ENCODE measurements at places on chromosomes 16 and 17.

DNA sequence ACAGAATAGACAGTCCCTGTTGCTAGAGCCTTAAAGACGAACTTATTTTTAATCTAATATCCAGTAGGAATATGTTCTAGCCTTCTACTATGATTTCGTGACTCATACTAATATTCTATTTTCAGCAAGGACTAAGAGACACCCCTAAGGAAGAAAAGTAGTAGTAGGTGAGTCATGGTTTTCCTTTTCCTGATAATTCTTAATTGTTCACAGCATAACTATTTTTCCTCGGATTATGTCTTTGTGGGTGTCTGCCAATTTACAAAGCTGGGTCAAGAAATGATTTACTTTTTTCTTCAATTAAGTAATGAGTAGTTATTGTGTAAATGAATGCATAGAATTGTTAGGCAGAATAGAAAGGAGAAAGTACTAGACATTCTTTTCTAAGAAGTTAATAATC, 292.2 kb downstream of the TOX3 start:
- DNase-seq: no peak

GRCh38 chr16:89167425-89167941, 4.1 kb upstream of the CDH15 start:
- DNase-seq: peak; percentile 89

- peak; percentile 76 for DNase-seq
Observed at GRCh38 chr17:10226930-10227695, 28.7 kb upstream of the GAS7 start.

GRCh38 chr16:57699481-57699880, 4.9 kb downstream of the DRC7 start:
- DNase-seq: no peak

- DNase-seq: no peak
Observed at GRCh38 chr16:50244140-50244503, 22.2 kb upstream of the ADCY7 start.

- no peak for DNase-seq
Observed at GRCh38 chr16:85690469-85691064, 1.8 kb upstream of the GINS2 start.

- DNase-seq: no peak
Observed at GRCh38 chr17:78969865-78970264, 9.9 kb downstream of the LGALS3BP start.

DNA sequence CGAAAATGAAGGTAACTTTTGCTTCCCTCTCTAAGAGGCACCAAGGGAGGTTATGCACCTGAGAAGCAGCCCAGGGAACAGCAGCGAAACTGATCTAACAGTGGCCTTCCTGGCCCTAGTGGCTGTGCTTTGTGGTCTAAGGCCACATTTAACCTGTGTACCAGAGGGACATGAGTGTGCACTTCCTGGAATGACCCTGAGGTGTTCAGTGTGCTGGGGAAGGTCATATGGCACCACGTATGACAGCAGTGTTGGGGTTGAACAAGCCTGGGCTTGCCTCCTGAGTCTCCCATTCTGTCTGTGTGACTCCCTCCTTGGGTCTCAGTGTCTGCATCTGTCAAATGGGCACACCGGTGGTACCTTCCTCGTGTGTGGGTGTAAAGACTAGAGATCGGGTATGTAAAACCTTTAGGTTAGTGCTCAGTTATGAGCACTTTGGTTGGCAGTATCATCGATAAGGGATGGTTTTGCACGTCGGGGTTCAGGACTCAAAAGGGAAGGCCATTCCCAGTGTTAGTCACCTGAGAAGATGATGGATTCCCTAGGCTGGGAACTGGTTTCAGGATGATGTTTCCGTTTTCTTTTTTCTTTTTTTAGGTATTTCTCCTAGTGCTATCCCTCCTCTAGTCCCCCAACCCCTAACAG, 31.9 kb downstream of the PLCG2 start:
- no peak for DNase-seq

DNA sequence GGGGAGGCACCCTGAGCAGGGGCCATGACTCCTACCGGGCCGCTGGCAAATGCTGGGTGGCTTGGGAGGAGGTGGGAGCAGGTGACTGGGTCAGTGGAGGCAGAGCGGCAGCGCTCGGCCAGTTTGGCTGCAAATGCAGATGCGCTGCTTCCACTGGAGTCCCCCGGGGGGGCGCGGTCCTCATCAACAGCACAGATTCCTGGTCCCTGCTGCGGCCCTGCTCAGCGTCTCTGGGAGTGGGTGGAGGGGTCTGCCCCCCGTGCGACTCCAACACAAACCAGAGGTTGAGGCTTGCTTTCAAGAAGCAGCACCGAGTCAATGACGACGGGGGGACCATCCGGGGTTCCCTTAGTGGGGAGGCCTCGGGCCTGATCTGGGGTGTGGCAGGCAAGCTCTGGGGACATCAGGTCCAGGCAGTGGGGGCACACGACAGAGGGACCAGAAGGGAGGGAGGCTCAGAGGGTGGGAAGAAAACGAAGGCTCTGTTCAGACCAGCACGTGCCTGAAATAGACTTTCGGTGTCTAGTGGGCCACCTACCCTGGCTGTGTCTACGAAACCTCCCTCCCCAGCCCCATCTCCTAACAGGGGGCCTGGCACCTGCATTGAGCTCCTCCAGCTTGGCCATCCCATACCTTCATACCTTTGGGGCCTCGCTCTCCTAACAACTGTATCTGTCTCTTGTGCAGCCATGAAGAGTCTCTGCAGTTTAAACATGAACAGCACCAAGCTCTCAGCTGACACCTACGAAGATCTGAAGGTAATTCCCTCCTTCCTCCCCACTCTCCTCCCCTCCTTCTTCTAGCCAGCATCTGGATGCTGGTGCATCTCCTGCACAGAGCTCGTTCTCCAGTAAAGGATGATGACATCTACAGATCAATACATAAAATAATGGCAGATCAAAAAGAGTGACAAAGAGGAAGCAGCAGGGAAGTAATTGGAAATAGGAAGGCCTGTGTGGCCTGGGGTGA, 72.5 kb upstream of the PLCG2 start:
- no peak for DNase-seq

DNA sequence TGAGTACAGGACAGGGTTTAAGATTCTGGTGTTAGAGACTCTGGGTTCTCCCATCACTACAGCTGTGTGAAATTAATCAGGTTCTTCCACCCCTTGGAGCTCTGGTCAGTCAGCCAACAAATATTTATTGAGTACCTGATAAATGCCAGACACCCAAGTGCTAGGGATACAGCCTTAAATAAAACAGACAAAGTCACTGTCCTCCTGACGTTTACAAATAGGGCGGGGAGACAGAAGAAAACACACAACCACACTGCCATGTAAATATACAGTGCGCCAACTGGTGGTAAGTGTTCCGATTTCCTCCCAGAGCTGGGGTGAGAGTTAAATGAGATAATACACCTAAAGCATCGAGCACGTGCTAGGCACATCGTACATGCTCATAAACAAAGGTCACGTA, 121.0 kb downstream of the COPRS start:
- DNase-seq: no peak

DNA sequence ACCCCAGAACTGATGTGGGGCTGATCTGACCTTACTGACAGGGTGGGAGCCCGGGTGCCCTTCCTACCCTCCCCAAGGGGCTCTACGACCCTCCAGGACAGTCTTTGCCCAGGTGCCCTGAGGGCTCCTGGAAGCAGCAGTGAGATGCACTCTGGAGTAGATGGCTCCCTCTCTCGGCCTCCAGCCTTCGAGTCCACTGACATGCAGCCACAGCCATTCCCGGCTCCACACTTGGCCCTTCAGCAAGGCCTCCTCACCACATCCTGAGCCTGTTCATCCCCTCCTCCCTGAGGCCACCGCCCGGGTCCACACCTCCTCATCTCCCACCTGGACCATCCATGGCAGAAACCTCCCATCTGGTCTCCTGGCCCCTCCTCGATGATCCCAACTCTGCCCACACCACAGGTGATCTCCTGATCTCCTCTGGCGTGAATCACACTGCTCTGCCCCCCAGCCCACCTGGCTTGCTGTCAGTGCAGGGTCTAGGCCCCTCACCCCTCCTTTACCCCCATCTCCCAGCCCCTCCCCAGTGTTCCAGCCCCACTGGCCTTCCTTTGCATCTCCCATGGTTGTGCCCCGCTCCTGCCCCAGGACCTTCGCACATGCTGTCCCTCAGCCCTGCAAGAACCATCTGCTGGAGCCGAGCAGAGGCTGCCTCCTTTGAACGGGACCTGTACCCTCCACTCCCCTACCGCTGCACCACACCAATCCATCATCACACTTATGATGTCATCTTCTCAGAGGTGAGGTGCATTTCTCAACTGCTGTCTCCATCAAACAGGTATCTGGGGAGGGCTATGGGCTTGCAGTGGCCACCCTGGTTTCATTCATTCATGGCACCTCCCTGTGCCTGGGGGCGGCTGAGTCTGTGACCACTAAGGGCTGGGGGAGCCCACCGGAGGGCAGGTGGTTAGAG, 44.7 kb downstream of the SOCS1 start:
- DNase-seq: no peak

- DNase-seq: no peak
Observed at GRCh38 chr16:46807336-46807735, 23.6 kb downstream of the C16orf87 start.

DNA sequence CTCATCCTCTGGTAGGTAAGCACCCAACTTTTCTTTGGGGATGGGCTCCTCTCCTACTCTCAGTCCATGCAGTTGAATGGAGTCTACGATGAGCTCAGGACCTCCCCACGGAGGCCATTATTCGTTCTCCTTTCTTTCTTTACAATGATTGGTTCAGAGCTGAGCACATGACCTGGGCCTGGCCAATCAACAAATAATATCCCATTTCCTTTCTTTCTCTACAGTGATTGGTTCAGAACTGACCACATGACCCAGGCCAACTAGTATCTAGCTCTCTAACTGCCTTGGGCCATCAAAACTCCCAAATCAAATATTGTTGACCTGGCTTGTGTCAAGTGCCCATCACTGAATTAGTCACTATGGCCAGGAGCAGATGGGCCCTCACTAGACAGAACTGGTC, 129.2 kb downstream of the USP31 start:
- peak; percentile 64 for DNase-seq

DNA sequence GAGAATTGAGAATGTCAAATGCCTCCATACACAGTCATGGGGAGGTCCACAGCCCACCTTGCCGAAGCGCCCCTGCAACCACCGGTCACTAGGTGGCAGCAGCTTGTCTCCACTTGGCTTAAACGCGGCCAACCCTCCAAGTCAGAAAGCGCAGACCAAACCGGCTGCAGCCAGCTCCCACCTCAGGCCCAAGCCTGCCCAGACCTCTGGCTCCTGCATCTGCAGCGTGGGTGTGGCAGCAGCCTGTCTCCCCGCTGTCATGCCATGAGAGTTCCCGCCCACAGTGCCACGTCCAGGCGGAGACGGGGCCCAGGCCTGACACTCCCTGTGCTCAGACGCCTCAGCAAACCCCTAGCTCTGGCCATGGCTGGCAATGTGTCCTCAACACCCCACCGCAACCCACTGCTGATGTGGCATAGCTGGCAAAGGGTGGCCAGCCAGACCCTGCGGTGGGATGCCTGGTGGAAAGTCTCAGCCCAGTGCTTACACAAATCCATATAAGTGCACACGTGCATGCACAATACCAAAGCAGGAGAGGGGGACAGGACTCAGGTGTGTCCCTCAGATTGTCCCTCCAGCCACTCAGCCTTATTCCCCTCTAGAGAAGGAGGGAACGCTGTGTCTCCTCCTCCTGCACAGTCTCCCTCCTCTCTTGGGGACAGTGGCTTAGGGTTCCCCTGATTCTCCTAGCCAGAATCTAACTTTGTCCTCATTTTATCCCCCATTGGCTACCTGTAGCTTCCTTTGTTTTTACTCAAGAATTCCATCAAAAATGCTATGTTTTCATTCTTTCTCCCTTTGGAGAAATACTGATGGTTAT, 10.9 kb downstream of the COPZ2 start:
- DNase-seq: peak; percentile 86

GRCh38 chr17:50708050-50709000, 611 bp upstream of the ANKRD40 start:
- DNase-seq: no peak

- DNase-seq: no peak
Observed at GRCh38 chr16:72838951-72839350, 209.0 kb downstream of the ZFHX3 start.

- no peak for DNase-seq
Observed at GRCh38 chr16:54050459-54051210, 236.0 kb downstream of the IRX3 start.

DNA sequence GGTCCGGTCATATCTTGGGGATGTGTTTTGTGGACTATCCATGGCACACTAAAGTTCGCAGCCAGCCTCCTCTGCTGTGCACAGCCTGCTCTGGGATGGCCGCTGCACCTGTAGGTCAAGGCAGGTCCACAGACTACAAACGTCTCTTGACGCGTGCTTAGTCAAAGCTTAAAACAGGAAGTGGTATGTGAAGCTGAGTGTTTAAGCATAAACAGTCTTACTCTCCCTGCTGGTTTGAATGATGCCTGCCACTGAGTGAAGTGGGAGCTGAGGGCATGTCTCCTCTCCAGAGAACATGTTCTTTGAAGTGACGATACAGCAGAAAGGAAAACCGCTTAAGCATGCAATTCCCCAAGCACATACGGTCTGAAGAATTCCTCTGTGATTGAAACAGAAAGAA, 365.6 kb downstream of the SLC39A11 start:
- DNase-seq: no peak

DNA sequence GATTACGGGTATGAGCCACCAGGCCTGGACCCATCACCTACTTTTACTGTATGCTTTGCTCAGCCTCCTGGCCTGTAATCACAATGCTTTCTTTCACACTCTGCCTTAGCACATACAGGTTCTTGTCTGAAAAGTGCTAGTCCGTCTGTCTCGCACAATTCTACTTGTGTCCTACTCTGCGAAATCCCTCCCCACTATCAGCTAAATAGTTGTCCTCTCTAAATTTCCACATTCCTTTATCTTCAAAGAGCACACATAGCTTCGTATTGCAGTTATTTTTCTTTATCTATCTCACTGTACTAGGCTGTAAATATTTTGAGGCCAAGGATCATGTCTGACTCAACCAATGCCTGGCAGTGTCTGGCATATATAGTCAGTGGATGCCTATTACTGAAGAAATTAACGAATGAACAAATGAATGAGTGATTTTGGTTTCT, 38.5 kb upstream of the ETV4 start:
- no peak for DNase-seq

- DNase-seq: no peak
Observed at GRCh38 chr17:81865733-81866439, 5.3 kb downstream of the ARHGDIA start.

GRCh38 chr17:74528491-74529199, 2.6 kb downstream of the CD300LB start:
- no peak for DNase-seq

Measured in K562 (cell line).